ENCODE measurements at places on chromosomes 5 and 9.

DNA sequence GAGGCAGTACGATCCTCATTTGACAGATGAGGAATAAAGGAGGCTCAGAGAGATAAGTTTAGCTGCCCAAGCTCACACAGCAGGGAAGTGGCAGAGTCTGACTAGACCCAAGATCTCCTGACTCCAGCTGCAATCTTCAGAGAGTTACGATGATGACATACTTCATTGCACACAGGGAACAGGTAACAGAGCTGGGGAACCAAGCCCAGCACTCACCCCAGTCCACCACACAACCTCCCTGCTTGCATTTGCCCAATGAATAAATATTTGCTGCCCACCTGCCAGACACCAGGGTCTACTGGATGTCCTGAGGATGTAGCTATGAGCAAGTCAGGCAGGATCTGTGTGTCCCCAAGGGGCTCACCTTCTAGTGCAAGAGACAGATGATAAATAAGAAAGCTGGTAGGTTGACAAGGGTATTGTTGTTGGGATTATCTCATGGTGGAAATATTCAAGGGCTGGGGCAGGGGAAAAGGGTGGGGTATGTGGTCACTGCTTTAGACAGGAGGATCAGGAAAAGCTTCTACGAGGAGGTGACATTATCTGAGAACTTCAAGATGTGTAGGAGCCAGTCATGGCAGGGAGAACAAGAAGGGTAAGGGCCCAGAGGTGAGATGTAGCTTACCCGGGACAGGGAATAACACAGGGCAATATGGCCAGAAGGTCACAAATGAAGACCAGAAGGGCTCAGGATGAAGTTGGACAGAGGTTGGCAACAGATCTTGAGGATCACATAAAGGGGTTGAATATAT is 28.6 kb upstream of the CPEB4 start:
- DNase-seq: no peak

GRCh38 chr5:151153766-151154272 is 3.8 kb downstream of the ANXA6 start:
- no peak for DNase-seq

GRCh38 chr9:68685770-68686169 is 19.3 kb upstream of the PIP5K1B start:
- no peak for DNase-seq

DNA sequence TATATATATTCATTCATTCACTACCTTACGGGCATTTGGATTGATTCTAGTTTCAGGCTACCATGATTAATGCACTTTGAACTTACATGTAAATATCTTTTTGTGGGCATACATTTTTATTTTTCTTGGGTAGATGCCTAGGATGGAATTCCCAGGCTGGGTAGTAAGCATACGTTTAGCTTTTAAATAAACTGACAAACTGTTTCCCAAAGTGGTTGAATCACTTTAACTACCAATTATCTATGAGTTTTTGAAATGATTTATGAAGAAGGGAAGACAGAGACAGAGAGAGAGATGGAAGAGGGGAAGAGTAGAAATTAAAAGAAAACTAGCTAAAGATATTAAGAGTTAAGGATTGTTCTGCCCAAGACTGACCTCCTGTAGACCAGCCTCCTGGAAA is 612.6 kb downstream of the PSAT1 start:
- peak; percentile 53 for DNase-seq

DNA sequence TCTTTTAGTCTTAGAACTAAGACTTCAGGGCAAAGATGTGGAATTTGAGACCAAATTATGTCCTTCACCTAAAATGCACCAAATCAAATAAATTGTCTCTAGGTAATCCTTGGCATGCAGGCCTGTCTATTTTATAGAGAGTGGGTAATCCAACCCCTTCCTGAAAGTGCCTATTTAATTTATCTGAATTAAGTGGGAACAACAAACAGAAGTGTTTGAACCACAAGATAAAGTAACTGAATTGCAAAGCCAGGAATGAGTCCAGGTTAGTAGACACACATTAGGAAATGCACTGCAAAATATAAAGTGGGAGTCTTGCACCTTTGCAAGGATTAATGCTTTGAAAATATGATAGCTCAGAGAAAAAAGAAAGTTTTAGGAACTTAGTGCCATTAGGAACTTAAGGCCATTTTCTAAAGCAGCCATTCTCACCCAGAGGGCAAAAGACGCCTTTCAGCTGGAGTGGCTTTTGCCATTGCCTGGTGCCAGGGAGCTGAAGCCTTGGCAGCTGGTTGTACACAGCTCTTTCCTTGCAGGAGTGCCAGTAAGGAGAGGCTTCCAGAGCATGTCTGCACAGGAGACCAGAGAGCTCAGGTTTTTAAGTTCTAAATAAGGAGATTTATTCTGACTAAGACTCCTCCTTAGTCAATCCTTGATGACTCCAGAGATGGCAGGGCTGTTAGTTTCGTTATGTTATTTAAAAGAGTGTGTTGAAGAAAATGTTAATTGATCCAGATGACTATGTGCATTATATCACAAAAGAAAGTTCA is 151.7 kb upstream of the ELL2 start:
- DNase-seq: no peak

All from foreskin fibroblast (primary cell).